ENCODE measurements at places on chromosomes 12 and 14.

- DNase-seq = no peak
Measured at GRCh38 chr14:52315355-52315718, 1.2 kb downstream of the PTGER2 start.

GRCh38 chr12:117622087-117622486, 260.7 kb upstream of the NOS1 start:
- DNase-seq = no peak

GRCh38 chr12:130016986-130017385, 113.2 kb upstream of the TMEM132D start:
- no peak for DNase-seq

GRCh38 chr12:121288986-121289385, 7.5 kb downstream of the CAMKK2 start:
- no peak for DNase-seq

GRCh38 chr12:26845057-26845666, 12.2 kb upstream of the ITPR2 start:
- DNase-seq = no peak

GRCh38 chr14:74519316-74520074, 25.9 kb downstream of the ISCA2 start:
- no peak for DNase-seq

DNA sequence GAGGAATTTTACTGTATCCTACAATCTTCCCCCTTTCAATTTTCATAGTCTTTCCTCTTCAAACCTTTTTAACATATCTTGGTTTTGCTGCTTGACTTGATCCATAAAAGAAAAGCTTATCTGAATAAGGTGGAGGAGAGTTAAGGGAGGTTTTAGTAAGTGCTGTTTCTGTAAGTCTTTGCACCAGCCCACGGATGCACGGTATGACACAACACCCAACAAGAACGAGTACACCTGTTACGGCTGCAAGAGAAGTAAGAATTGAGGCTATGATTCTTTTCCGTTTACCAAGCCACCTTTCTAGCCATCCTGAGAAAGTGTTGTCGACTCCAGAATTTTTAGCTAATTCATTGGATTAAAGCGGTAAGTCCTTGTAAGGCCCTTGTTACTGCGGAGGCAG, 26.1 kb upstream of the CPNE8 start:
- no peak for DNase-seq

- DNase-seq = no peak
Measured at GRCh38 chr12:97016163-97016562, 109.1 kb downstream of the NEDD1 start.

- no peak for DNase-seq
Measured at GRCh38 chr12:38919191-38919590, 13.8 kb upstream of the CPNE8 start.

DNA sequence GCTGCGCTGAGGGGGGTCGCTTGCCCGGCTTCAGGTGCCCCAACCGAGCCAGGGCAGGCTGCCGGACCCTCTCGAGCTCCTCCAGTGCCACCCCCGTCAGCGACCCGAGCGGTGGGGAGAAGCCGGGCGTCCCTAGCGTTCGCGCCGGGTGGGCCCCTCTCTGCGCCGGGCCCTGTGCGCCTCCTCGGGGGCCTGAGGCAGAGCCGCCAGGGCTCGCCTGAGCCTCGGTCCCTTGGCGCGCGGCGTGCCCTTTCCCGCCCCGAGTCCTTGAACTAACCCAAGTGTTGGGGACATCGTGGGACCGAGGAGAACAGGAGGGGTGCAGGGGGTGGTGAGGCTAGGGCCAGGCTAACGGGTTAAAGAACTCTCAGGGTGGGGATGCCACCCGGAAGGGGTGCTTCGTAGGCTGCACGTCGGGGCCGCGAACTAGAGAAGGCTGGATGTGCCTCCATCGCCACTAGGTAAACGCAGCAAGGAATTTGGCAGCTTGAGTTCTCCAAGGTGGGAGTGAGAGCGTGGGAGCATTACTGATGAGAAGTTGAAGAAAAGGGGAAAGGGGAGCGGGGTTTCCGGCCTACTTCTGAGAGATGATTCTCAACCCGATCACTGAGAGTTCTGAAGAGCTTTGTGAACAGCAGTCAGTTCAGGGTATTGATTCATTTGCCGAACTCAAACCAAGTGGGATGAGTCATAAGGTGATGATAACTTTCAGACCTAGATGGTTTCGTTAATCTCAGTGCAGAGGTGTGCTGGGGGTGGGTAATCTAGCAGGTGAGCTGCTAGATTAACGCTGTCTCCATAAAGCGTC, 618 bp downstream of the RNF34 start:
- peak; percentile 92 for DNase-seq

- DNase-seq = peak; percentile 43
Measured at GRCh38 chr14:69701857-69702256, 65.1 kb upstream of the SRSF5 start.
